ENCODE measurements at places on chromosomes 13 and 19. TPM values are rescaled to one million over a fixed set of nuclear protein-coding genes. Genes with fewer than 3 reads are reported as not detected.
A peak's percentile ranks its signal among the peaks of the same experiment; 100 is the strongest.

The ZNF90 gene
- total RNA-seq = 0.11 TPM

The FLT1 gene
- not detected for total RNA-seq

The C19orf38 gene
- total RNA-seq = not detected

The TRPM4 gene
- 13.9 TPM for total RNA-seq

The NCR1 gene
- not detected for total RNA-seq

The OR4F17 gene
- not detected for total RNA-seq

The IGFL3 gene
- total RNA-seq = not detected

The FREM2 gene
- not detected for total RNA-seq

The GPR180 gene
- 9.6 TPM for total RNA-seq

The SLC10A2 gene
- total RNA-seq = not detected

The CBLC gene
- not detected for total RNA-seq

The F7 gene
- not detected for total RNA-seq

- DNase-seq = no peak
Observed at GRCh38 chr13:78030341-78030896, 111.8 kb upstream of the EDNRB start.

GRCh38 chr13:90591927-90592268 lies 755.6 kb upstream of the MIR17HG start:
- DNase-seq = no peak

- DNase-seq = peak; percentile 2
Observed at GRCh38 chr19:7734220-7735203, 2.6 kb upstream of the CLEC4G start.

GRCh38 chr13:24207841-24208667 lies 47.5 kb downstream of the SPATA13 start:
- DNase-seq = peak; percentile 77

DNA sequence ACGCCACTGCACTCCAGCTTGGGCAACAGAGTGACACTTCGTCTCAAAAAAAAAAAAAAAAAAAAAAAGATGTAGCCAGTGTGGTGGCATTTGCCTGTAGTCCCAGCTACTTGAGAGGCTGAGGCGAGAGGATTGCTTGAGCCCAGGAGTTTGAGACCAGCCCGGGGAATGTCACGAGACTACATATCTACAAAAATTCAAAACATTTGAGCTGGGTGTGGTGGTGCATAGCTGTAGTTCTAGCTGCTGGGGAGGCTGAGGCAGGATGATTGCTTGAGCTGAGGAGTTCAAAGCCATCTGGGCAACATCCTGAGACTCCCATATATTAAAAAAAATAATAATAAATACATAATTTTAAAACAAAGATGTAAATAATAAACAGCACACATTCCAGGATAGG lies 46.6 kb downstream of the SMARCA4 start:
- no peak for DNase-seq

DNA sequence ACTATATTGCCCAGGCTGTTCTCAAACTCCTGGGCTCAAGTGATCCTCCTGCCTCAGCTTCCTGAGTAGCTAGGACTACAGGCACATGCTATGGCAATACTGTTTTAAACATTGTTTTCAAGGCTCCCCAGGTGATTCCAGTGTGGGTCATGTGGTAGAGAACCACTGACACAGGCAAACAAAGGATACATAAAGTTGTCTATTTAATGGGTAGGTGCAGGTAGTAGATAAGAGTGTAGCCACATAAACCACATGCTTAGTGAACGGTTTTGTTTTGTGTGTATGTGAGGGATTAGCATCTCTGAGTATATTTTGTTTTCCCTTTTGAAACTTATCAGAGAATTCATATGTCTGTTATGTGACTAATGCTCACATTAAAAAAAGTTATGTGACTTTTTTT lies 36.7 kb downstream of the USPL1 start:
- DNase-seq = no peak

- no peak for DNase-seq
Observed at GRCh38 chr13:54226876-54227275, 1198.3 kb downstream of the OLFM4 start.

GRCh38 chr19:45305421-45305820 lies 17.3 kb downstream of the CKM start:
- DNase-seq = no peak

DNA sequence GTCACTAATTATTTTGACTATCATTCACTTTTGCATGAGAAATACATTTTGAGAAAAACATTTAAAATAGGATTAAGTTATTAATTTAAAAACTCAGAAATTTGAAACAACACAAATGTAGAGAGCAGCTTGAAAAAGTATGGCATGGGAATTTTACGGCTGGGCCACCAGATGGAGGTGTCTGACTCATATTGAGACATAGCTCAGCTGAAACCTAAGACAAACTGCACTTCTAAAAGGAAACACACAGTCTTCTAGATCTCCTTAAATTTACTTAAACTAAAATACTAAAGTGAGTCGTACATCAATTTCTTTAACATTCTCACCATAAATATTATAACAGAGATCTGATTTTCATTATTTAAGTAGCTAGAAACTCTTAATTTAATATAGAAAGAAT lies 41.9 kb upstream of the POSTN start:
- peak; percentile 61 for DNase-seq

DNA sequence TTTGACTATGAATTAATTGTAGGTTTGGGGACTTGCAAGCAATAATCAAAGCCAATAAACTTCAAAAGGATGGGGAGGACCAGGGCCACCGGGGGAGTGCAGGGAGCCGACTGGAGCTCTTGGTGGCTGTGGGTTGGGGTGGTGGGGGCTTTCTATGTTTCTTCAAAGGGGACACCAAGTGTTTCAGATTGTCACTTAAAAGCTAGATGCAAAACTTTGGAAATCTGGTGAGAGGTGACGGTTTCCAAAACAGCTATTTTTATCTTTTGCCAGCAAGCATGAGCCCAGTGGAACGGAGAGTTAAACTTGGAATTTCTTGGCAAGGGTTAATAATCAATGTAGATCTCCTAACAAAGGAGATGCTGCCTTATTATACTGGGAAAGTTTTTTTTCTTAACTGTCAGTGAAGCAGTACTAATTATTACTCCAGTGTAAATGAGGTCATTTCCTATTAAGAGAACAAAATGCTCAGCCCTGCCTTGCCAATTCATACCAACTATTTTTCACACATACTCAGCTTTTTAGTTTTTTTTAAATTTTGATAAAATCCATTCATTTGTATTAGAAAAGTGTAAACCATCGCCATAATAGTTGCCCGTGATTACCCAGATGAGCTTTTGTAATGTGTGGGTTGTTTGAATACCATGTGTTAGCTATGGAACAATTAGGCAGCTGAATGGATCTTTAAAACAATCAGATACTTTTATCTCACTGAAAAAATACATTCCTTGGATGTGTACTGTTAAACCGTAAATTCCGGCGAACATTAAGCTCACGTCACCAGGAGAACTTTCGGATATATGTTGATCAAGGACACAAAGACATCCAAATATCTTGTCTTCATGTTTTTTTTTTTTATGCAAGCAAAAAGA lies 95.9 kb upstream of the ZNF536 start:
- no peak for DNase-seq

GRCh38 chr13:32016631-32017030 lies 14.9 kb upstream of the FRY start:
- DNase-seq = no peak

GRCh38 chr19:55599468-55599841 lies at the start of gene FIZ1:
FIZ1 (minus strand) TSS chr19:55599517; CDS start chr19:55597865, 1,652 bp downstream.
- DNase-seq = peak; percentile 98

DNA sequence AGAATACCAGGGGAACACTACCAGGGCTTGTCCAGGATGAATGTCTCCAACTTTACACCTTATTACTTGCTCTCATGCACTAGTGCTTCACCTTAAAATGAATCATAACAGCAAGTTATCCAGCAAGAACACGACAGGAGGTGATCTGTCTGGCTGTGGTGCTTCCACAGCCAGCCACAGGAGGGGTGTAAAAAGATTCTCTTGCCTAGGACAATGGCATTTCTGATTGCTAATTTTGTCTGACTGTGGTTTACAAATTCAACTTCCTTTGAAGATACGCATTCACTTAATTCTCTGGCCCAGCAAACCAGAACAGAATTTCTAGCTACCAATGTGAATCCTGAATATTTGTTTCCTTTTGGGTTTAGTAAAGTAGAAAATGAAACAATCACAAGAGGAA lies 23.1 kb upstream of the COG3 start:
- DNase-seq = peak; percentile 64

DNA sequence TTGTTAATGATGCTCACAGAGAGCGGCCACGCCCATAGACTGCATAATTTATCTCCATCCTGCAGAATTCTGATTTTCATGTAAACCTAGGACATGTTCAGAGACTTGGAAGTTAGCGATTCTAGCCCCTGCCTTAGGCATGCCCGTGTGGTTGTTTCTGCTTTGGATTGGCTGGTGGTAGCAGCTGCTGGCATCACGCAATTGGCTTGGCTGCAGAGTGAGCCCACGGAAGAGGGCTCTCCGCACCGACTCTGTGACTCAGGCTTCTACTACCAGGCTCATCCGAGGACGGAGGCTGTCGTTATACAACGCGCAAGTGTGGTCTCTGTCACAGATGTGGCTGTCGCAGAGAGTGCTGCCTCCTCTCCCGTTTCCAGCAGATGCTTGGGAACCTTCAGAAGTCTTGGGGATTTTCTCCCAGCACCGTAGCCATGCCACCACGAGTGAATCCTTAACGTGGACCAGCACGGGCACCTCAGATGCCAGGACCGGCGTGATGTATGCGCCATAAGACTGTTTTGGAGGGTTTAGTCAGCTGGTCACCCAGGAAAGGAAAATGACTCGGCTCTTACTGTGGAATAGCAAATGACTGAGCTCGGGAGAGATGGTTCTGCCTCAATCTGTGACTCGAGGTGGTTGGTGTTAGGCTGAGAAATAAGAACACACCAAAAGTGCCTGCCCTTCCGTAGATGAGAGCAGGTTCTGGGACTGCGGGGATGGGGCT lies 61.0 kb upstream of the F7 start:
- DNase-seq = peak; percentile 91

DNA sequence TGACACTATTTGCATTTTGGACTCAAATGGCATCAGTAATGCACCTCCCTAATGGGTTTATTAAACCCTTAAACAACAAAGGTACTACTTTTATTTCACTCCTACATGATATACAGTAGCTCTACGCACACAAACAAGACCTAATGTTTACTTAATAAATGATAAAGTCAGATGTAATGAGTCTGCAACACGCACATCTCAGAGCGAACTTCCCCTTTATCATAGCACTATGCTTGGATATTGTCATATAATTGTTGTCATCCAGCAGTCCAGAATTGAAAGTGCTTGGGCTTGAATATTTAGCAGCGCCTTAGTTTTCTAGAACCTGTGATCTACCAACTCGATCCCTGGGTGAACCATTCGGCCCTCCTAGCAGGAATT lies 772 bp downstream of the PARP4 start:
- no peak for DNase-seq

GRCh38 chr19:19207637-19208572 lies 3.9 kb upstream of the NCAN start:
- DNase-seq = no peak

- no peak for DNase-seq
Observed at GRCh38 chr19:29837448-29837981, 25.7 kb downstream of the CCNE1 start.

GRCh38 chr13:76879883-76880270 lies 6.3 kb downstream of the KCTD12 start:
- no peak for DNase-seq

GRCh38 chr19:14187561-14187960 lies 18.4 kb downstream of the ADGRL1 start:
- DNase-seq = no peak

DNA sequence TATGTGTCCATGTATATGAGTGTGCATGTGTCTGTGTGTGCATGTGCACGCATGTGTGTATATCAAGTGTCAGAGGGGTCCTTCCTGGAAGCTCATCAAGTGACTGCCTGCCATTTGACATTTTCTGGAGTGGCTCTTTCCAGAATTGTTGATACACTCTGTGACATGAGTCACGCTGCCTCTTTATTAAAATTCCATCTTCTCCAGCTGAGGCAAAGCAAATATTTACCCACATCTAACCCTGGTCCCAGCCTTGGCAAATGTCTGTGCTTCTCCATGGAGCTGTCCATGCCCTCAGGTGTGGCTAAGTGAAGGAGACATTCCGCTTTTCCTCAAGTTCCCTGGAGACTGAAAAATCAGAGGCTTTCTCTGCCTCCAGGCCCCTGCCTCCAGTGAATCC lies 88.2 kb upstream of the MBNL2 start:
- DNase-seq = no peak

GRCh38 chr19:38003438-38004185 lies 96.6 kb downstream of the SIPA1L3 start:
- DNase-seq = peak; percentile 96

DNA sequence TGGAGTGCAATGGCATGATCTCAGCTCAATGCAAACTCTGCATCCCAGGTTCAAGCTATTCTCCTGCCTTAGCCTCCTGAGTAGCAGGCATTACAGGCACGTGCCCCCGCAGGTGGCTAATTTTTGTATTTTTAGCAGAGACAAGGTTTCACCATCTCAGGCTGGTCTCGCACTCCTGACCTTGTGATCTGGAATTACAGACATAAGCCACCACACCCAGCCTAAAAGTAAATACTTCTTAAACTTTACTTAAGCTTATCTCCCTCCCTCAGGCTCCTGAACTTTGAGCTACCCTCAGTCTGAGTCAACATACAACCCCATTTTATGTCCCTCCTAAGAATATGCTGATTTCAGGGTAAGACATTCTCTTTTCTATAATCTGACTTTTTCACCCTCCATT lies 66.1 kb downstream of the ZNF486 start:
- DNase-seq = no peak

- DNase-seq = no peak
Observed at GRCh38 chr13:111904701-111905608, 162.0 kb upstream of the SOX1 start.

DNA sequence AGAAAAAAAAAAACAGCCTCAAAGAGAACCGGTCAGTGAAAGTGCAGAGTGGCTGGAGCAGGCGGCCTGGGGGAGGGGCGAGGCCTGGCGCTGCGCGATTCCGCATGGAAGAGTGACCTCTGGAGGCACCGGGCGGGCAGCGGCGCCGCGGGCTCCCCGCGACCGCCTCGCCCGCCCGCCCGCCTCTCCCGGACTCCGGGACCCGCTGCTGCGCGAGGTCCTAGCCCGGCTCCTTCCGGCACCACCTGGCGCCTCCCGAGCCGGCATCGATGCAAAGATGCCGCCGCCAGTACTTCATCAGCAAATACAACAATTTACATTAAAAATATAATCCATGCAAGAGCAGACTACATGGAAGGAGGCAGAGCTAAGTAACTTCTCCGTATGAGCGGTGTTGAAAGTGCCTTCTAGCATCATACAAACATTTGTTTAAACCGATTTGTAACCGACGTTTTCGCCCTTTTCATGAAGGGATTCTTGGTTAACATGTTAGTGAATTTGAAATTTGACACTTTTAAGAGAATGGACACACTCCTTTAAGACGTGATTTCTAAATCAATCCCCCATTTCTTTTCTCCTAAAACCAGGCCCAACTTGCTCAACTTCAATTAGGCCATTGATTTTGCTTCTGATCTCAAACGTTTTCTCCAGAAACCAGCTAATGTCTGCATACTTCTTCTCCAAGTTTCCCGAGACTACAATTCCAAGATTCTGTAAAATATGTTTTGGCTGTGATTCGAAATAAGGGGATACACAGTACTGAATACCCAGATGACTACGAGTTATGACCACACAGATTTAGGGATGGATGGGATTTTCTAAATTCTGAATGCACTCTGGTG lies 2.1 kb downstream of the EFNB2 start:
- peak; percentile 82 for DNase-seq

Data from LHCN-M2 (cell line).